Lower leg skin (tissue), 4 donors: ENCODE measurements at places on chromosomes 4 and X. TPM values are rescaled to one million over a fixed set of nuclear protein-coding genes. Genes with fewer than 3 reads are reported as not detected.

- DNase-seq, result no peak
These were observed at the start of gene ABCG2 for GRCh38 chr4:88158489-88159228. TSS of gene ABCG2 (minus strand) at chr4:88158639. CDS start at chr4:88139995, 18,644 bp downstream.

GRCh38 chrX:130636277-130636676 is 234.5 kb downstream of the RBMX2 start:
- DNase-seq, result no peak

GRCh38 chr4:52982255-52982945 is 120.3 kb downstream of the RASL11B start:
- no peak for DNase-seq

- DNase-seq, result no peak
These were observed 377.8 kb downstream of the KLHL4 start for GRCh38 chrX:87895421-87895820.

GRCh38 chrX:45712067-45712466 is 511.4 kb upstream of the DIPK2B start:
- DNase-seq, result no peak

GRCh38 chr4:175106301-175106700 is 188.1 kb downstream of the ADAM29 start:
- DNase-seq, result no peak

GRCh38 chr4:88219099-88219498 is 60.7 kb upstream of the ABCG2 start:
- DNase-seq, result no peak

GRCh38 chr4:179268791-179269190 is 1826.6 kb upstream of the AGA start:
- no peak for DNase-seq

GRCh38 chr4:157521906-157522305 is 301.4 kb downstream of the GRIA2 start:
- DNase-seq, result no peak

DNA sequence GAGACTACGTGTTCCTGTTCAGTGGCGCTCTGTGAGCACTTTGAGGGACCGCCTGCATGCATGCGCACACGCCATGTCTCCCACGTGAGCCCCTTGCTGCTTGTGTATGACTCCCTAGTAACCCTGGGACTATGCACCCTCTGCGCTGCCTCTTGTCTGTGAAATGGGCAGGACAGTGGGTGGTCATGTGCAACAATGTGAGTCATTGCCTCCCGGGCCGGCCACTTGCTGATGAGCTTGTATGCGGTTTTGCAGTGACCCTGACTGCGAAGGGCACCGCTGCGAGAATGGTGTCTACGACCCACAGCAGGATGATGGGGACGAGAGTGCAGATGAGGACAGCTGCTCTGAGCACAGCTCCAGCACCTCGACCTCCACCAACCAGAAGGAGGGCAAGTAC is 61.4 kb downstream of the TNIP2 start:
- no peak for DNase-seq

- peak; percentile 76 for DNase-seq
These were observed 59.9 kb downstream of the CPZ start for GRCh38 chr4:8652181-8653078.

- peak; percentile 83 for DNase-seq
These were observed 2.1 kb downstream of the PITX2 start for GRCh38 chr4:110620691-110621327.

DNA sequence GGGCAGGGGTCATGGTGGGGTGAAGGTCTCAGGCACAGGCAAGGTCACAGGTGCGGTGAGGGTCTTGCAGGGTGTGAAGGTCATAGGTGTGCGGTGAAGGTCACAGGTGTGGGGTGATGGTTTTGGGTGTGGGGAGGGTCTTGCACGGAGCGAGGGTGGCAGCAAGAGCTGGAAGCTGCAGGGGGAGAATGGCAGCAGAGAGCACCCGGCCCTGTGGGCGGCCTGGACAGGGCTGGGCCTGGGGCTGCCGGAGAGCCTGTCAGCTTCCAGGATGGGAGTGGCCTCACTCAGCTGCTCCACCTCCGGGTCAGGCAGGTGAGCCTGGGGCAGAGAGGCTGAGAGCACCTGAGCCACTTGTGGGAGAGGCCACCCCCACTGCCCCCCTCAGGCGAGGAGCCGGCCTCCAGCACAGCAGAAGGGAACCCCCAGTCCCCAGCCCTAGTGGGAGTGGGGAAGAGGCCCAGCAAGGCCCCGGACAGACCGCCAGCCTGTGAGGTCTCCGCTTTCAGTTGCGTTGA is 1.5 kb downstream of the MSANTD1 start:
- DNase-seq, result no peak

GRCh38 chr4:150354214-150354796 is 227.6 kb upstream of the MAB21L2 start:
- DNase-seq, result no peak

- no peak for DNase-seq
These were observed 22.9 kb upstream of the NOCT start for GRCh38 chr4:138992676-138993075.

- peak; percentile 48 for DNase-seq
These were observed 237.8 kb downstream of the EVC2 start for GRCh38 chr4:5470318-5471198.

DNA sequence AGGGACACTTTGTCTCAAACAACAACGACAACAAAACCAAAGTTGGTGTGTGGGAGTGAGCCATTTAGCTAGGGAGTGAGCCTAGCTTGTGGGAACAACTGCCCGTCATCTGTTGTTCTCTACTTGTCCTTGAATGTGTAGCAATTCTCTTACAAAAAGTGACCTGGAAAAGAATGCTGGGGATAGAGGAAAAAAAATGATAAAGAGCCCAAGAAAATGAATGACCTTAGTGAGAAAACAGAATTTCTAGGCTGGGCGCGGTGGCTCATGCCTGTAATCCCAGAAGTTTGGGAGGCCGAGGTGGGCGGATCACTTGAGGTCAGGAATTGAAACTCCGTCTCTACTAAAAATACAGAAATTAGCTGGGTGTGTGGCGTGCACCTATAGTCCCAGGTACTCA is 19.6 kb downstream of the SEPTIN6 start:
- no peak for DNase-seq

DNA sequence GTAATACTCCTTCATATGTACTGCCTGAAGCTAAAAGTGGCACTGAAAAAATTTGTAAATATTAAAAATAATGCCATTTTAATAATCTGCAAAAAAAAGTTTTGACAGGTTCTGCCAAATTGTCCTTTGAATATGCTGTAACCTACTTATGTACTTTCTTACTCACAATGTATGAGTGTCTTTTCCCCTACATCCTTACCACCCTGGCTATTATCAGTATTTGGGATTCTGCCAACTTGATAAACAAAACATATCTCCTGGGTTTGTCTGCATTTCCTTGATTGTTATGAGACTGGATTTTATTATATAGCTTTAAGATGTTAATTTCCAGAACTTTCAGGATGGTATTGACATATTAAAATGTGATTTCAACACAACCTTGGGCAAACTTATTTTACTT is 187.9 kb downstream of the CHM start:
- DNase-seq, result no peak

GRCh38 chr4:95363966-95364365 is 184.8 kb downstream of the UNC5C start:
- DNase-seq, result no peak

DNA sequence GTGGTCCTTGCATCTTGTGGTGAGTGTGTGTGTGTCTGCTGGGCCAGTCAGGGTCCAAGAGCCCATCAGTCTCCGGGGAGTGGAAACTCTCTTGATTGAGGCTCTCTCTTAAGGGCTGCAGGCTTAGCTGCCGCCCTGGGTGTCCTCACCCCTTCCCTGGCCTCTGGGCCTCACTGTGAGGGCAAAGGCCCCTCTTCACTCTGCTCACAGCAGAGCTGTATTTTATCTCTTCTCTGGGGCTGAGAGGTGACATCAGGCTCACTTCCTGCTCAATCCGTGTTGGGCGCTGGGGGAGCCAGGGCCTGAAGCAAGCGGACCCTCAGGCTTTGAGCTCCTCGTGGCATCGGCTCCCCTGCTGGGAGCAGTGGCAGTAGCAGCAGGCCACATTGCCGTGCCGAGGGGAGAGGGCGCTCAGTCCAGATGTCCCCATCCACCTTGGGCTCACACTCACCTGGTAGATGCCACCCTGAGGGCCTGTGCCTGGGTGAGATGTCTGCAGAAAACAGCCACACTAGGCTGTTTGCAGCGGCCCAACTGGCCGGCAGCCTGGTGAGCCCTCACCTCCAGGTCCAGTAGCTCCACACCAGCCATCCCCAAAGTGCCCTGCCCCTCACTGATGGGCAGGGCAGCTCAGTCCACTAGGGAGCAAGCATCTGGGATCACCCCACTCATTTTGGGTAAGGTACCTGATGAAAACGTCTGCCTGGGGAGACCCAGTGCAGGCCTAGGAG is 24.7 kb upstream of the PRPS1 start:
- DNase-seq, result no peak

- no peak for DNase-seq
These were observed 140.9 kb downstream of the PAPSS1 start for GRCh38 chr4:107579099-107579498.

GRCh38 chrX:32530802-32531403 is 680.4 kb downstream of the DMD start:
- no peak for DNase-seq

DNA sequence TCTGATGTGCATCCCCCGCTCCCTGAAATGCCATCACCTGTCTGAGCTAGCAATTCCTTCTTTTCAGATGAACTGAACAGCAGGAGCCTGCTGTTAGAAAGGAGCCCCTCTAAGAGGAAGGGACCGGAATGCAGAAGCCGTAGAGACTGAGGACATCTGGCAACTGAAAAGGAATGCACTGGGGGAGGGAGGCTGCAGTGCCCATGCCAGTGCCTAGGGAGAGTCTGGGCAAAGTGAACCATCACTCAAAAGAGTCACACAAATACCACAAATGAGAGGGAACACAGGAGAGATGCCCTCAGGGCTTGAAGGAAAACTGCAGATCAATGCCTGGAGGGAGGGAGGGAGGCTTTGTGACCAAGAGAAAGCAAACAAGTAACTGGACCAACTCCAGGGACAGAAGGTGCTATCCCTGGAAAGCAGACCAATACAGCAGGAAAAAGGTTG is 93.9 kb upstream of the CBR4 start:
- DNase-seq, result no peak

DNA sequence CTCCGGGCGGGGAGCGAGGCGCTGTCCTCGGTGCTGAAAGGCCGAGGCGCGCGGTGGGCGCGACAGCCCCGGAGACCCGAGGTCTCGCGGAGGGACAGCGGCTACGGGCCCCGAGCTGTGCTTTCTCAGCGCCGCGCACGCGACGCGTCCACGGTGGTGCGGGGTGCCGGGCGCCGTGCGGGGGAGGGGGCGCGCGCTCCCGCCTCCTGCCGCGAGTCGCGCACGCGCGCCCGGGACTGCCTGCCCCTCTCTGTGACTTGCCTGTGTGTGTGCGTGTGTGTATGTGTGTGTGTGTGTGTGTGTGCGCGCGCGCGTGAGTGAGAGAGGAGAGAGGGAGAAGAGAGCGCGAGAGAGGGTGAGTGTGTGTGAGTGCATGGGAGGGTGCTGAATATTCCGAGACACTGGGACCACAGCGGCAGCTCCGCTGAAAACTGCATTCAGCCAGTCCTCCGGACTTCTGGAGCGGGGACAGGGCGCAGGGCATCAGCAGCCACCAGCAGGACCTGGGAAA is at the start of gene GRIA2:
Gene GRIA2 (plus strand): TSS at position 358 of the 511 bp plus-strand sequence. CDS start 315 bp downstream, outside the sequence.
- DNase-seq, result peak; percentile 86

GRCh38 chrX:37627602-37628001 is 56.1 kb downstream of the LANCL3 start:
- DNase-seq, result no peak

DNA sequence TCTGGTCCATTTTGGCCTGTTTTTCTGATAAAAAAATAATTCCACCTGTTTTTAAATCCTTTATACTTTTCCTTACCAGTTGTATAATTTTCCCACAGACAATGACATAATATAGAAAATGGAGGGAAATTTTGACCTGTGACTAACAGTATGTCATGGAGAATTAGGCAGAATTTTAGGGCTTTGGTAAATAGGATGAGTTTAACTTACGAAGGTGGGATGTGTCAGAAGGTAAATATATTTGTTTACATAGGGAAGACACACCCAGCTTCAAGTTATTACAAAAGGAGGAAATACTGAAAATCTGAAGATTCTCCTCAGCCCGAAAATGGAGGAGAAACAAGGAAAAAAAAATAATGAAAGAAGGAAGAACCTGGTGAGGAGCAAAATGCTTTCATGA is 64.6 kb upstream of the PPP3CA start:
- no peak for DNase-seq

DNA sequence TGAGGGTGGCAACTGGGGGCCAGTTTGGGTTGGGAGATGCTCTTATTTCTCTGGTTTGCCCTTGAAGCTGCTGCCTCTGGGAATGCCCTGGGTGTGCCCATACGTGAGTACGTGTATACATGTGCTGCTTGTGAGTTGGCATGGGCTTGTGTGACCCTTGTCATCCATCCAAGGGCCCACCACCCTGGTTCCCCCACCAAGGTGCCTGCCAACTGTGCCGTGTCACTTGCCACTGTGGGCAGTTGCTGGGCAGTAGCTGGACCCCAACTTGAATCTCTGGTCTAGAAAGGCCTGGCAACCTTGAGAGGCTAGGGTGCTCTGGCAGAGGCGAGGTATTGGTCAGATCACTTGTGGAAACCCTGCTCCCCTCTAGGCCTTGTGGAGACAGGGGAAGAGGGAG is 2.4 kb upstream of the HMGB3 start:
- DNase-seq, result no peak

- no peak for DNase-seq
These were observed 139.9 kb upstream of the ZIC3 start for GRCh38 chrX:137425986-137426385.

DNA sequence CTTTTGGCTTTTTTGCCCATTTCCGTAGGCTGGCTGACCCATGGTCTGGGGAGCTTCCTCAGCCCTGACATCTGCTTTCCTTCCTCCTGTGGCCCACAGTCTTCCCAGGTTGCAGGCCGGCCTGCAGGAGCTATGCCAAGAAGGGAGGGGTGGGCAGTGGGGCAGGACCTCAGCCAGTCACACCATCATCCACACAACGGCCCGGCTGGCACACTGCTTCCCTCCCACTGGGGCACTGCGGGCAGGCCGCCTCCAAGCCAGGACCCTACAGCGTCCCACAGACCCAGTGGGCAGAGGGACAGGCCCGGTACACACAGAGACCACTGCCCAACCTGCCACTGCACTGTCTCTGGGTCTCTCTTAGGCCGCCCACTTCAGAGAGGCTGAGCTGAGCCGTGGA is 38.0 kb downstream of the CTBP1 start:
- peak; percentile 85 for DNase-seq

DNA sequence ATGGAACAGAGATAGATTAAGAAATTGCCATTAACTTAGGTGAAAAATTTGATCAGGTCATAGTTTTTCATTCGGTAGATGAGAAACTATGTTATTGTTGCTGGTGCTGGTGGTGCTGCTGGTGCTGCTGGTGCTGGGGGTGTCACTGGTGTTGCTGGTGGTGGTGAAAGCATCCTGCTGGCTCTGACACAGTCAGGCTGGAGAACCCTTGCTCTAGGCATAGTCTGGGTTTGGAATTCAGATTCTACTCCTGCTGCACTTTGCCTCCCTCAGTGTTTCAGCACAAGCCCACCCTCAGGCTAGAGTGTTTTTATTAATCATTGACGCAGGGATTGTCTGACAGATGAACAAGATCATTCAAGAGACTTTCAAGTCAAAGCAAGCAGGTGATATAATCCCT is 80.2 kb downstream of the USP46 start:
- no peak for DNase-seq

SYTL4 gene
- total RNA-seq, result 6.4 TPM

UGT8 gene
- total RNA-seq, result 1.0 TPM

TMEM31 gene
- not detected for total RNA-seq

SH3D19 gene
- total RNA-seq, result 82.5 TPM

CTAG2 gene
- total RNA-seq, result not detected

FOXR2 gene
- not detected for total RNA-seq

RAB33A gene
- total RNA-seq, result not detected

TSR2 gene
- 20.2 TPM for total RNA-seq

KIT gene
- 30.3 TPM for total RNA-seq

GPAT3 gene
- total RNA-seq, result 6.7 TPM

RELL1 gene
- total RNA-seq, result 68.9 TPM

KLKB1 gene
- total RNA-seq, result 0.26 TPM
